ENCODE measurements at places on chromosomes 16 and 17.

DNA sequence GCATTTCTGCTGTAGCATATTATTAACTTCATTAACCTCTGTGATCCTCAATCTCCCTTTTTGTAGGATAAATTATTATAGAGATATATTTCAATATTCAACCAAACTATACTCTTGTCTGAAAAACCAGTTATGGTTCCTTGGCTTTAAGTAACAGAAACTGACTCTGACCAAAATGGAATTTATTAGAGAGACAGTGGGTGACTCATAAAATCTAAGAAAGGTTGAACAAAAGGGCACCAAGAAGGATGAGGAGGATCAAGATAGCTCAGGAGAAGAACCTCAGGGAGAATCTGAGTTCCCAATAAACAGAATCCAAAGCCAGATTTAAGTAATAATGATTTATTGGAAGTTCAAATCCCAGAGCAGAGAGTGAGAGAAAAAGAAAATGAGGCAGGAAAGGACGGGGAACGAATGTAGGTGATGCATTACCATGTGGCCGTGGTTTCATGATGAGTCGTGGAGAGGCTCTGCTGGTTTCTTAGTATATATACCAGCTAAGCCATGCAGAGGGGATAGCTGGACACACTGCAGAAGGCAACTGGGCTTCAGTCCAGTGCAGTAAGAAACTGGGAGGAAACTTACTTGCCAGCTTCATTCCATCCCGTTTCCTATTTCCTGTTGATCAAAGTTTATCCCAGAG is 151.5 kb upstream of the GOT2 start:
- no peak for DNase-seq

- DNase-seq, result no peak
Measured at GRCh38 chr16:17724242-17724898, 253.6 kb upstream of the XYLT1 start.

DNA sequence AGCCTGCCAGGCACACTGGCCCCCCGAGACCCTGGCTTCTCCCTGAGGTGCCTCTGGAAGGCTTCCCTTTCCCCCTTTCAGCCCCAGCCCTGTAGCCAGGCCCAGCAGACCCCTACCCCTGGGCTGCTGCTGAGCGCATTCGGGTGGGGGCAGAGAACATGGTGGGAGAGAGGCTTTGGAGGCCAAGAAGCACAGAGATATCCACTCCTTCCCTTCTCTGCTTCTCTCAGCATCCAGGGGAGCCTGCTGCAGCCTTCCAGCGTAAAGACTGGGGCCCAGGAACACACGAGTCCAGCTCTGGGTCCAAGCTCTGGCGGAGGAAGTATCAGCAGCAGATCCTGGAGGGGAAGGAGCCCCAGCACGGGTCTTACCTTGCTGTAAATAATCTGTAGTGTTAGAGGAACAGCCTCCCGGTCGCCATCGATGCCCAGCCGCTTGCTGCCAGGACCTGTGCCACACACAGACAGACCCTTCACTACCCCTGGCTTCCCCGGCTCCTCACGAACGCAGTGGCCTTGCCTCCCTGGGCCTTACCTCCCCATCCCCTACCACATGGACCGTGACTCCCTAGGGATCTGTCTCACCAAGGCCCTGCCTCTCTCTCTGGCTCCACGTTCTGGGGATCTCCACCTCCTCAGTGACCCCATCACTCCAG is 17.0 kb upstream of the PIK3R6 start:
- DNase-seq, result no peak

- DNase-seq, result no peak
Measured at GRCh38 chr17:42886283-42887176, 14.1 kb upstream of the G6PC1 start.

- DNase-seq, result no peak
Measured at GRCh38 chr17:81251709-81252301, 12.7 kb downstream of the NDUFAF8 start.

DNA sequence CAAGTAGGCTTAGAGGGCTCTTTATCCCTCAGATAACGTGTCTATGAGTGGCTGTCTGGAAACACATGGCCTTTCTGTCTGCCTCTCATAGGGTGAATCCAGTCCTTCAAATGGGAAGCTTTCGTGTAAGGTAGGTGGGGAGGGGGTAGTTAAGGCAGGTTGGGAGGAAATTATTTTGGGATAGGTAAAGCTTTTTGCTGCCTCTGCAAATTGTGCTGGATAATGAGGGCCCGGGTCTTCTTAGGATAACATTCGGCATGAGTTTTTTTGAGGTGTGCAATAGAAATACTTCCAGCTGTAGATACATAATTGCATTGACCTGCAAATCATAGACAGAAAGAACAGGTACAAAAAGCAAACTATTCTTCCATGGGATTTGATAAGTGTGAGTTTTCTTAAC is 189.7 kb downstream of the PRKCA start:
- no peak for DNase-seq

DNA sequence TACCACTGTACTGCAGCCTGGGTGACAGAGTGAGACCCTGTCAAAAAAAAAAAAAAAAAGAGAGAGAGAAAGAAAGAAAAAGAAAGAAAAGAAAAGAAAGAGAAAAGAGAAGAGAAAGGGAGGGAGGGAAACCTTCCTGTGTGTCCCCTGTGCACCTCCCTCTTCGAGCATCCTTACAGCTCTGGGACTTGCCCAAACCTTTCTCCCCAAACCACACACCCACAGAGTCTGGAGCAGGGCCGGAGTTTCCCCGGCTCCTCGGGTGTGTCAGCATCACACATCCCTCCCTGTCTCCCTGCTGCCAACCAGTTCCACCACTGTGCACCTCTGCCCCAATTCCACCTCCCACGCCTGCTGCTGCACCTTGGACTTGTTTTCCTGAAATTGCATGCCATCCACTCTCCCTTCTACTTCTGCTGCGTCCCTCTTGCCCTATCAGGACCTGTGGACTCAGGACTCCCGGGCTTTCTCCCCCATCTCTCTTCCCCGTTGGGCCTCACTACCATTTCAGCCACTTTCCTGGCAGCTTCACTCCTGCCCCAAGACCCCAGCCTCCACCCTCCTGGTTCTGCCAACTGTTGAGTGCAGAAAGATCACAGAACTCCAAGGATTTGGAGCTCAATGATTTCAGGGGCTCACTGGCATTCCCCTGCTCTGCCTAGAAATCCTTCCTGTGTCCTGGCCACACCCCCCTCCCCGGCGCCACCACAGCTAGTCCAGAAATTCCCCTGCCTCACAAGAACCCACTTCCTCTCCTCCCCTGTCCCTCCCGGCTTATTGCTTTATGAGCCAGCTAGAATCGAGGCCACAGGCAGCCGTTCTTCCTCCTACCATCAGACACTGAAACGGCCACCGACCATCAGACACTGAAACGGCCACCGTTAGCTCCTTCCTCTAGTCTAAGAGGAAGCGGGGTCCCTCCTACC is 3.7 kb upstream of the CDK3 start:
- DNase-seq, result no peak

DNA sequence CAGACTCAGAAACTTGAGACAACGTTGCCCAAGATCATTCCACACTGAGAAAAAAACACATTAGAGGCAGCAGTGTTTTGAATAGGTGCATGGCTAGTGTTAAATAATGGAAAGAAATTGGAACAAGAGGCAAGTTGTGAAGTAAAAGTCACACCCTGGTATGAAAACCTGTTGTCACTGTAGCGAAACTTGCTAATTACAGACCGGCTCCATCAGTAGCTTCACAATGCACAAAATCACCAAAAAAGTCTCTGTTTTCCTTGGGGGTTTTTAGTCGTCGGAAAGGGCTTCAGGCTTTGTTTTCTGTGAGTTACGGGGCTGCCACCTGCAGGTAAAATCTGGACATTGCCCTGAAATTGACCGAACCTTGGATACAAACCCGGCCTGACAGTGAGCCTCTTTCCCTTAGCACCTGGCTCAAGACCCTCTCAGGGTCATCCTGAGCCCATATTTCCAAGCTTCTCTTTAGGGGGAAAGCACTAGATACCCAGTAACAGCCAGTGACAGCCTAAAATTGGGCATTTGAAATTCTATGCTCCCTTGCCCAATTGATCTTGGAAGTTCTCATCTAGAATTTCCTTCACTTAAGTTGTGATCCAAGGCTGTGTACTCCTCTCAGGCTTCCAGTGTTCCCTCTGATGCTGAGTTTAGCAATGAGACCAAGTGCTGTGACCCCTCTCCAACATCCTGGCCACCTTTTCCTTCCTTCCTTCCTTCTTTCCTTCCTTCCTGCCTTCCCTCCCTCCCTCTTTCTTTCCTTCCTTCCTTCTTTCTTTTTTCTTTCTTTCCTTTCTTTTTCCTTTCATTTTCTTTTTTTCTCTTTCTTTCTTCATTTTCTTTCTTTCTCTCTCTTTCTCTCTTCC is 7.2 kb upstream of the GRB2 start:
- peak; percentile 87 for DNase-seq

- DNase-seq, result peak; percentile 51
Measured at GRCh38 chr17:51118330-51119195, 2.1 kb downstream of the SPAG9 start.

DNA sequence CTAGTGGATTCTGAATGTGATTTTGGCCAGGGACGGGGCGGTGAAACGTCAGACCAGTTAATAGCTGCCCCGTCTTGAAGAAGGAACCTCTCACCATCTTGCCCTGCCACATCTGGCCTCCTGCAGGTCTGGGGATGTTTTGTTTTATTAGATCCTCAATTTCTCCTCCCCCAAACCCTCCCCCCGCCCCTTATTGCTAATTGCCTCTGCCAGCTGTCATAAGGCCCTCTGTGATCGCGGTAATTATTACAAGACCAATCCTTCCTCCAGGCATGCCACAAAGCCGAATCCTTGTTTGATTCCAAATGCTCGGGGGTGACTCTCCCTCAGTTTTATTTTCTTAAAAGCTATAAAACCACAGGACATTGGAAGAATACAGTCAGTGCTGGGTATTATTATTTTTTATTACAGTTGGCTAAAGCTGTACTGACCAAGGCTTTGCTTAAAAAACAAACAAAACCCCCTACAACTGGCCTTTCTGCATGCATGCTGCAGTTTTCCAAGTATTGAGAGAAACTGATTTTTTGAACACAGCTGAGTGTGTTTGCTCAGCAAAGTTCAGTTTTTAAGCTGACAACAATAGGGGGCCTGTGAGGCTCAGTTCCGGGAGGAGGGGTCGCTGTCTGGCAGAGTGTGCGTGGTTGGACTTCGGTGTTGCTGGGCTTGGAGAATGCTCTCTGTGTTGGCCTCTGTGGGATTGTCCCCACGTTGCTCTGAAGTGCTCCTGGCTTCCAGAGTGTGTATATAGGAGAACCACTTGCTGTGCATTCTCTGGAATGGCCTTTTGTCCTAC is 1.7 kb downstream of the KSR1 start:
- DNase-seq, result peak; percentile 68

DNA sequence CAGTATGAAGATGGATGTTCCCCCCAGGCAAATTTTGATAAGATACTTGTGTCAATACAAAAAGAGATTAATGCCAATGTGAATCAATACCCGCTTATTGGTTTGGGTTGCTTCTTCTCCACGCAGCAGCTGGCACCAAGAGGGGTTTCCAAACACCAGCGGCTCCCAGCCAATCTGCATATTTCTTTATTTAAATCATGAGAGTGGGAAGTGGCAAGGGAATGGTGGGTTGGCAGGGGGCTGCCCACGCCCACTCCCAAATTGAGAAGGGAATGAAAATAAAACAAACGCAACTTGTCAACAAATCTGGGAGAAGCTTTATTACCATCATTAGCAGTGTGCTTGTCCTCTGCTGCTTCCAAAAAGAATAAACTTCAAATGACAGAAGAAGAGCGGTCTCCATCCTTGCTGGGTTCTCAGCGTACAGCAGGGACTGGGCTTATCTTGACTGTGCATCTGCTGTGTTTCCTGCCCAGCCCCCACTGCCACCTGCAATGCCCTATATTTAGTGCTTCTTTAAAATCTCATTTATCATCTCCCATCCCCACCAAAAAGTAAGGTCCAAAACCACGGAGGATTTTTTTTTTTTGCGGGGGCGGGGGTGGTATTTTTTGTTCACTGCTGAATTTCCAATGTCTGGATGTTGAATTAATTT is 34.9 kb upstream of the C16orf78 start:
- no peak for DNase-seq

DNA sequence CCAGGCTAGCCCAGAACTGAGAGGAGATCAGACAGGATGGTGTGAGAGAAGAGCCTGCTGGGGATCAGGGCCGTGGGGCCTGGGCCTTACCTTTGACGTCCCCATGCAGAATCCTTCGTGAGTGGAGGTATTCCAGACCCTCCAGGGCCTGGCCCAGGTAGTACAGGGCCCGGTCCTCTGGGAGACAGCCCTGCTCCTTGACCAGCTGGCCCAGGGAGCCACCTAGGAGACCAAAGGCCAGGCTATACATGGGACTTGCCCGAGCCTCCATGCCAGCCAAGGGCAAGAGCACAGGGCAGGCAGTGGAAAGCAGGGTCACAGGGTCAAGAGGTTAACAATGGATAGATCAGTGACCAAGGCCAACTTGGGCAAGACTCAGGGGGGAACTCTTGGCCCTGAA is 12.1 kb upstream of the SPATA32 start:
- no peak for DNase-seq

DNA sequence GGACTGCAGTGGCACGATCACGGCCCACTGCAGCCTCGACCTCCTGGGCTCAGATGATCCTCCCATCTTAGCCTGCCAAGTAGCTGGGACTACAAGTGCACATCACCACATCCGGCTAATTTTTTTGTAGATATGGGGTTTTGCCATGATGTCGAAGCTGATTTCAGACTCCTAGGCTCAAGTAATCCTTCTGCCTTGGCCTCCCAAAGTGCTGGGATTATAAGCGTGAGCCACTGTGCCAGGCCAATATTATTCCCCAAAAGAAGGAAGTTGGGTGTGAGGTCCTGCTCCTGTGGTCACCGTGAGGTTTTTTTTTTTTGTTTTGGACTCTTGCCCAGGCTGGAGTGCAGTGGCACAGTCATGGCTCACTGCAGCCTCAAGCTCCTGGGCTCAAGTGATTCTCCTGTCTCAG is 1.5 kb downstream of the AMZ2 start:
- DNase-seq, result peak; percentile 21

- no peak for DNase-seq
Measured at GRCh38 chr17:41437254-41437653, 3.5 kb downstream of the KRT38 start.

GRCh38 chr16:75372236-75372856 is 61.0 kb downstream of the CFDP1 start:
- DNase-seq, result no peak

DNA sequence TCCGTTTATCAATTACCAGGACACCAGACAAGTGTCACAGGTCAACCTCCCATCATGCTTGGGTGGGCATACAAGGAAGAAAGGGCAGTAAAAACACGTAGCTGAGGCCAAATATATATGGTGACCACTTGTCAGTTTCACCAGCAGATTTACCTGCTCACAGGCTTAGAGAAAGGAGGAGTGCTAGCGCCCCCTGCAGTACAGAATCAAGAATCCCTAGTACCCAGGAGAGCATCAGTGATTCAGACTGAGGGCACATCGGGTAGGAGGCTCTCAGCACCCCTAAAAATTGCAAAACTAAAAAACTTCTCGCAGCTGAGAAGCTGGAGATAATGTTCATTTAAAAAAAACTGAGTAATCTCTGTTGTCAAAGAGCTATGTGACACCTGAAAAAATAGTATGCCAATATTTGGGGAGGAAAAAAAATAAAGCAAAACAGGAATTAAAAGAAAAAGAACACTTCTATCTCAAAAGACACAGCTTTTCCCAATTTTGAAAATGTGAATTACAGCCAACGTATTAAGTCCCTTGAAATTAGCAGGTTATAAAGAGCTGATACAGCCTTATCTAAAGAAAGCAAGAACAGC is 21.2 kb upstream of the MON1B start:
- peak; percentile 50 for DNase-seq

Data from erythroblast (primary cell).